Urinary bladder (tissue), 4 donors: ENCODE measurements at places on chromosomes 2 and 18. TPM values are rescaled to one million over a fixed set of nuclear protein-coding genes. Genes with fewer than 3 reads are reported as not detected.

The RTTN gene
- total RNA-seq: 60.5 TPM

The FAM110C gene
- total RNA-seq: 10.8 TPM

GRCh38 chr2:38650717-38651116, 15.2 kb upstream of the GALM start:
- no peak for DNase-seq

DNA sequence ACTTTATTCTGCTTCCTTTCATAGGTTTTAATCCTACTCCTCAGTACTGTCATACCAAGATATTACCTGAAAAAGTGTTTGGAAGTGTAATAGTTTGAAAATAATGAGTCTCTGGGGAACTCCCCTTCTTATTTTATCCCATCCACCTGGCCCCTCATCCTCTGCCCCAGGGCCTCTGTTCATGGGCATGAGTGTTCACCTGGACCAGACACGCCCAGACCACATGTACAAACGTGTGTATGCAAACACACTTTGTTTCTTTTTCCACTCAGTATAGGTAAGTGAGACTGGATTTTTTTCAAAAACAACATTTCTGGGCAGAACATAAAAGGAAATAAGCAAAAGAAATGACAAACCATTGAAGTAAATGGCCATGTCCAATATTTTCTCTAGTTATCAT, 62.1 kb upstream of the THSD7B start:
- no peak for DNase-seq

- DNase-seq: no peak
Measured at GRCh38 chr2:18922276-18922675, 332.9 kb upstream of the NT5C1B start.
